ENCODE measurements at places on chromosomes 3 and 15. TPM values are rescaled to one million over a fixed set of nuclear protein-coding genes. Genes with fewer than 3 reads are reported as not detected.

CCR4 gene
- total RNA-seq, result 12.1 TPM

PRSS50 gene
- total RNA-seq, result not detected

CCR2 gene
- 0.48 TPM for total RNA-seq

CCR8 gene
- total RNA-seq, result not detected

SYNM gene
- total RNA-seq, result 0.26 TPM

VILL gene
- 8.2 TPM for total RNA-seq

TERC gene
- total RNA-seq, result 18.6 TPM

SLC6A1 gene
- total RNA-seq, result not detected

- no peaks in the 10 kb centered on the region for H3K27me3 ChIP-seq
- no peak for DNase-seq
- peaks cover 2% of the 10 kb centered on the region for H3K4me1 ChIP-seq
- no peak overlapping the region for H3K4me3 ChIP-seq
- no peak overlapping the region for H3K27ac ChIP-seq
These were observed 475.0 kb upstream of the CBLB start for GRCh38 chr3:106343811-106344210.

DNA sequence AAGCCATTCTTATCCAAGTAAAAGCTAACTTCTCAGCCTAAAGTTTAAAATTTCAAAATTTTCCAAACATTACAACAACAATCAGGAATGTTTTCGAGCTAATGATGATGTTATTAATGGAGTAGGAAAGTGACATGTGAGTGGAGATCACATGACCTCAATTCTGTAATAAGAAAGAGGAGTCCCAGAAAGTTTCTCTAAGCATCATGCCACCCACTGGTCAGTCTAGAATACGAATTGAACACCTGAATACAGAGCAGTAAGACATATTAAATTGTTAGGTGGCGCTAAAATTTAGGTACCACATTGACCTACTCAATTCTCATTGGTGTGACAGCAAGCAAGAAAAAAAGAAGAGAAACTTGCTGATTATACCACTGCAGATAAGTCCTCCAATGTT lies 163.9 kb downstream of the DCLK3 start:
- H3K36me3 ChIP-seq, result no peaks in the 10 kb centered on the region
- H3K4me3 ChIP-seq, result no peak overlapping the region
- H3K27ac ChIP-seq, result no peak overlapping the region

DNA sequence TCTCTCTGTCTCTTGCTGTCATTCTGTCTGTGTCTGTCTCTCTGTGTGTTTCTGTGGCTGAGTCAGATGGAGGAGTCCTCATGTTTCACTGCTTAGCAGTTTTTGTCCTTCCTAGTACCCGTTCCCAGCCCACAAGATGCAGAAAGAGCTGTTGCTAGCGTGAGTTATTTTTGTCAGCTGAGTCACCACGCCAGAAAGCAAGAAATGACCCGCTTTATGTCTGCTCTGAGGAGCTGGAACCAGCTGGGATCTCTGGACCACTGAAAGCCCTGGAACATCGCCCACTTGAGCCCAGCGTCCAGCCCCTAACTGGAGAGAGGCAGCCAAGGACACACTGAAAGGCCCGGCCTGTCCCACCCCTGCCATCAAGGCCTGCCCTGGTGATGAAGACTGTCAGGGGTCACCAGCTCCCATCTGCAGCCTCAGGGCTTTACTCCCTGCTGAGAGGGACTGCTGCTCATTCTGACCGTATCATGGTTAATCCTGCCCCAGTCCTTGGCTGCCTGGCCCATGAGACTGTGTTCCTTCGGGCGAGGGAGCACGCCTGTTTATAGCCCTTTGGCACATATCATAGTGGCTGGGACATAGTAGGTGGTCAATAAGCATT lies 101.7 kb upstream of the TPM1 start:
- peaks cover 36% of the 10 kb centered on the region for H3K27me3 ChIP-seq
- peak overlapping the region; percentile 27 for H3K27ac ChIP-seq
- DNase-seq, result no peak
- H3K4me3 ChIP-seq, result peak overlapping the region; percentile 46
- H3K36me3 ChIP-seq, result no peaks in the 10 kb centered on the region
- peaks cover 10% of the 10 kb centered on the region for H3K4me1 ChIP-seq

DNA sequence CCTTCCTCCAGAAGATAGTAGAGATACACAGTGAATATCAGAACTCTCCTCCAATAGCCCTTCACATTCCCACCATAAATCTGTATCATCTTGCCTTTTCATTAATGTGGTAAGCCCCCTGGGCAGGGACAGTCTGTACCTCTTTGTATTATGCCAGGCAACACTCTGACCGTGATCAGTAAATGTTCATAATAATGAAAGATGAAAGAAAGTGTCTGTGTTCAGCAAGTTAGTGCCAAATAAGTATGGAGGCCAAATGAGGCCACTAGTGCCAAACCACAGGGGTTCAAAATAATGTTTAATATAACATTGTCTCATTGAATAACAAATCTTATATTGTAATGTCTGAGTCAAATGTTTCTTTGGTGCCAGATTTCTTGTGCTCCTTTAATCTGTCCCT lies 104.3 kb downstream of the CMSS1 start:
- H3K4me1 ChIP-seq, result no peaks in the 10 kb centered on the region
- H3K27ac ChIP-seq, result no peak overlapping the region
- no peak for DNase-seq
- no peak overlapping the region for H3K4me3 ChIP-seq

- peaks cover 41% of the 10 kb centered on the region for H3K36me3 ChIP-seq
- peaks cover 26% of the 10 kb centered on the region for H3K4me1 ChIP-seq
- no peaks in the 10 kb centered on the region for H3K27me3 ChIP-seq
- DNase-seq, result no peak
These were observed 15.3 kb downstream of the SEC61A1 start for GRCh38 chr3:128067489-128067888.

GRCh38 chr3:170614214-170614966 lies 28.5 kb upstream of the SLC7A14 start:
- no peak overlapping the region for H3K27ac ChIP-seq
- H3K4me1 ChIP-seq, result no peaks in the 10 kb centered on the region
- H3K27me3 ChIP-seq, result peaks cover 20% of the 10 kb centered on the region
- H3K36me3 ChIP-seq, result no peaks in the 10 kb centered on the region
- H3K4me3 ChIP-seq, result no peak overlapping the region

DNA sequence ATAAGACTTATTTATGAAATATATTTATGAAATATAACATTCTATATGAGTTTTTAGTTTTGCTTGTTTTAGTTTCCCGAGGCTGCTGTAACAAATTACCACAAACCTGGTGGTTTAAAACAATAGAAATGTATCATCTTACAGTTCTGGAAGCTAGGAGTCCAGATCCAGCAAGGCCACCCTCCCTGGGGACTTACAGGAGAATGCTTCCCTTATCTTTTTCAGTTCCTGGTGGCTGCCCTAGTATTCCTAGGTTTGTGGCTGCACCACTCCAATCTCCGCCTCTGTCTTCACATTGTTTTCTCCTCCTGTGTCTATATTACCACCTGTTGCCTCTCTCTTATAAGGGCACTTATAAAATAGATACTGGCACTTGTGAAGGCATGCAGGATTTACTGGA lies 877.8 kb downstream of the TUSC7 start:
- H3K4me1 ChIP-seq, result no peaks in the 10 kb centered on the region
- H3K27ac ChIP-seq, result no peak overlapping the region
- H3K36me3 ChIP-seq, result no peaks in the 10 kb centered on the region
- H3K27me3 ChIP-seq, result no peaks in the 10 kb centered on the region
- DNase-seq, result no peak

DNA sequence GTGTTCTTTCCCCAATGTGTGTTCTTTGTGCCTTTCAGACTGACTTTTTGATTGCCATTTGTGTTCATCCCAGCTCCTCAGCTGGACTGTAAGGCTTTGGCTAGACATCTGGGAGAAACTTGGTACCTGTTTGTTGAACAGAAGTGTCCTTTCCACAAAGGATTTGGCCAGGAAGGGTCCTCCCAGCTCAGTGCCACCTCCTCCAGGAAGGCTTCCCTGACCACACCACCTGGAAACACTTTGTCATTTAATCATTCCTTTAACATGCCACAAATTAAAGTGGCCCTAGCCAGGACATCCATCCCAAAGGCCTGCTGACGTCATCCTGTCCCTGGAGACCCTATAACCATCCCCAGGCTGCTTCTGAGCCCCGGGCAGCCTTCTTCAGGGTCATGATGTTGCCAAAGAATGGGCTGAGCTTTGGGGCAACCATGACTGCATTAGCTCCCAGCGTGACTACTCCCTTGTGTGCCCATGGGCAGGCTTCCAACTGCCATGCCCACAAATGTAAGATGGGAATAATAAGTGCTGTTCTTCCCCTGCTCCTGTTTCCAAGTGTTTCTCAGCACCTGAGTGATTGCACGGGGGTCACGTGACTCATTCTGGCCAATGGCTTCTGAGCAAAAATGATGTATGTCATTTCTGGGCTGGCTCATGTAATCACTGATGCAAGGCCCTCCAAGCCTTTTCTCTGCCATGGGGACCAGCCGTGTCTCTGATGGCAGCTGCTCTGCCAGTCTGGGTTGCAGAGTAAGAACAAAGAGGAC lies 112.5 kb upstream of the SMAD3 start:
- no peak overlapping the region for H3K27ac ChIP-seq
- no peak overlapping the region for H3K4me3 ChIP-seq
- H3K36me3 ChIP-seq, result no peaks in the 10 kb centered on the region

Data from natural killer cell treated with Interleukin-12 subunit alpha and Interleukin-12 subunit beta and Interleukin-15 and Interleukin-18, amount 100 ng/mL, for 72 hours (primary cell).